ENCODE measurements at places on chromosomes 5 and 9.
A peak's percentile ranks its signal among the peaks of the same experiment; 100 is the strongest.

DNA sequence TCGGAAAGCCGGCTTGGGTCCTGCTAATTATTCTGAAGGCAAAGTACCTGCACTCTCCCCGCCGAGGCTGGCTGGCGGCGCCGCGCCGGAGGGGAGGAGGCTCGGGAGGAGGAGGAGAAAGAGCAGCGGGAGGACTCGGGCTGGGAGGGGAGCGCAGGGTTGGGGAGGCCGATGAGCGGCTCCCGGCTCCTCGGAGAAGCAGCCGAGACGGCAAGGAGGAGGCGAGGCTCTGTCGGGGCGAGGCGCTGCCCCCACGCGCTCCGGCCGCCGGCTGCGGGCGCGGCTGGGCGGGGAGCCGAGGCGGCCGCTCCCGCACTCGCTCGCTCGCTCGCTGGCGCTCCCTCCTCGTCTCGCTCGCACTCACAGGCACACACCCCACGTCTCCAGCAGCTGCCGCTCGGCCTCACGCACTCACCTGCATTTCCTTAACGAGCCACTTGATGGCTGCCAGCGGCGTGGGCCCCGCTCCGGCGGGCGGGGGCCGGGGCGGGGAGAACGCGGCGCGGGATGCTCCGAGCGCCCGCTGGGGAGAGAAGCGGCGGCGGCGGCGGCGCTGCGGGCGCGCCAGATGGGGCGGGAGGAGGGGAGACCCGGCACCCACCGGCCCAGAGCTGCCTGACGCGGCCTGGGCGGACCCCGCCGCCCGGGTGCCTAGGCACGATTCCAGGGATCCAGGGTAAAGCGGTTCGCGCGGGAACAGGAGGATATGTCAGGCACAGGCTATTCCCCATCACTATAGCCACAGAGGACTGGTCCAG is at the start of gene PTPRD:
Gene PTPRD (minus strand): TSS at position 362 of the 758 bp plus-strand sequence.
- DNase-seq, result peak; percentile 21

DNA sequence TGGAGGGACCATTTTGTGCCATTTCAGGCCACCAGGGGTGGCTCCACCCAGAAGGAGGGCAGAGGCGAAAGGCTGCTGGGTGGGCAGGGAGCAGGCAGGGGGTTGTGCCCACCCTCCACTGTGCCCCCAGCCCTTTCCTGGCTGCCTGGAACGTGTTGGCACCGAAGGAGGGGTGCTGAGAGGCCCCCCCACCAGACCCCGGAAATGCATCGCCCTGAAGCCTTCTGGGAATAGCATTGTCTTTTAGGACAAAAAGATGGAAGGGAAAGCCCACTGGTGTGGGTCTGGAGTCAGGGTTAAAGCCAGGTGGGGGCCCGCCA is 5.1 kb downstream of the NOXA1 start:
- no peak for DNase-seq

- no peak for DNase-seq
These were observed 78.5 kb downstream of the KIF4B start for GRCh38 chr5:155091768-155092717.

GRCh38 chr9:134909511-134910481 is 7.9 kb downstream of the FCN1 start:
- DNase-seq, result no peak

GRCh38 chr5:126469536-126470316 is 46.5 kb downstream of the GRAMD2B start:
- no peak for DNase-seq

GRCh38 chr5:96481009-96481786 is 48.1 kb upstream of the PCSK1 start:
- no peak for DNase-seq

DNA sequence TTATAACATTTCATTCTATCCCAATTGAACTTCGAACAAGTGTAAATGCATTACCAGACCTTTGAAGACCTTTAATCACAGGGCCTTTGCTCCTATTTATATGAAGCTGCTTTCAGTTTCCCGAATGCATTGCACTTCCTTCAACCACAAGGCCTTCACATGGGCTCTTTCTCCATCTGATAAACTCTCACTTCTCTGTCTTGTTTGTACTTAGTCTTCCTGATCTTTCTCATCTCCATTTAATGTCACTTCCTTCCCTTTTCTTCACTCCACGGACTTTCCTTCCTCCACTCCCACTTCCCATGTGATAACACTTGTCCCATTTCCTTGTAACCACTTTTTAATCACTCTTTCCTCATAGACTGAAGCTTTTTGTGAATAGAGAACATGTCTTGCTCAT is 74.3 kb upstream of the TNC start:
- no peak for DNase-seq

DNA sequence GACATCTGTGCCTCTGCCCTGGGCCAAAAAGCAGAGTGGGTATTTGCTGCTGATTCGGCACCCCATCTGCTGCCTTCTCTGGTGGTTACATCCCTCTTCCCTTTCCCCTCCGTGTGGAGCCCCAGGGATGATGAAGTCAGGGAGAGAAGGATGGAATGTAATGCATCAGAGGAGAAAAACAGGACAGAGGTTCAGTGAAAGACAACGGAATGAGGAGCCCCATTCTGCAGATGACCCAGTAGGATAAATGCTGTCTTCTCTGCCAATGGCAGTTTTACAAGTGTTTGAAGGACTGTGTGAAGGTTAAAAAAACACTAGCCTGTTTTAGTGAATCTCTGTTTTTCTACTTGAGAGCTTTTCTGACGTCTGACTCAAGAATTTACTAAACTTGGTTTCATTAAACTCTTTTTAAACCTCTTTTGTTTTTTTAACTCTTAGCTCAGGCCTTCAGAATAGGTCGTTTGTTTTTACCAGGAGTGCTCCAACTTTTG is 86.3 kb downstream of the NLN start:
- no peak for DNase-seq

DNA sequence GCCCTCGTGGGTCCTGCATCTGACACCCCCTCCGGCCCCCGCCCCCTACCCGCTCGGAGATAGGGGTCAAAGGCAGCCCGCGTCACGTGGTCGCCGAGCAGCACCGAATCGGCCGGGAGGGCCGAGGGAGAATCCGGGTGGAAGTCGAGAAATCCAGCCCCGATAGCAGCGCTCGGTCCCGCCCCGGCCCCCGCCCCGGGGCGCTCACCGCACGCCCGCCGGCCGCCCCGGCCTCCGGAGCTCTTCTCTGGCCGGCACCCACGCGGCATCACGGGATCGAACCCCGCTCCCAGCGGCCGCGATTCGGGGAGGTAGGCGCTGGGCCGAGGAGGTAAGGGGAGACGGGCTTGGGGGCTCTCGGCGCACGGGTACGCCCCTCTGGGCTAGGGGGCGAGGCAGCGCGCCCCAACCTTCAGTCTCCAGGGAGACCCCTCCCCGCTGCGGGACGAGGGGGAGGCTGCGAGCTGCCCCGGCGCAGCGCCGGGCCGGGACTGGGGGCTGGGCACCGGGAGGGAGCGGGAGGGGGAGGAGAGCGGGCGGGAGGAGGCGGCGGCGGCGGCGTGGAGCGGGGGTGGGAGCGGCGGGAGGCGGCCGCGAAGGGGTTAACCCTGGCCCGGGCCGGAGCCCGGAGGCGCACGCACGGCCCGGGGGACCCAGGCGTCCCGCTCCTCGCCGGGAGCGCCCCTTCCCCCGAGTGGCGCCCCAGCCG is 22.1 kb upstream of the NDST1 start:
- peak; percentile 18 for DNase-seq

- DNase-seq, result no peak
These were observed 432.9 kb upstream of the BRINP1 start for GRCh38 chr9:119802133-119802532.

- no peak for DNase-seq
These were observed 30.0 kb downstream of the INSYN2B start for GRCh38 chr5:169950333-169950732.

- no peak for DNase-seq
These were observed 21.5 kb downstream of the PDGFRB start for GRCh38 chr5:150134198-150134588.

GRCh38 chr9:105832096-105832710 is 137.9 kb downstream of the TMEM38B start:
- no peak for DNase-seq

GRCh38 chr5:8943301-8943700 is 602.6 kb downstream of the SEMA5A start:
- DNase-seq, result no peak

- no peak for DNase-seq
These were observed 4.1 kb upstream of the TLE4 start for GRCh38 chr9:79567671-79568098.

- no peak for DNase-seq
These were observed 110.2 kb upstream of the EGFLAM start for GRCh38 chr5:38148021-38148625.

GRCh38 chr9:89522261-89522958 is 24.5 kb upstream of the SEMA4D start:
- DNase-seq, result peak; percentile 88

DNA sequence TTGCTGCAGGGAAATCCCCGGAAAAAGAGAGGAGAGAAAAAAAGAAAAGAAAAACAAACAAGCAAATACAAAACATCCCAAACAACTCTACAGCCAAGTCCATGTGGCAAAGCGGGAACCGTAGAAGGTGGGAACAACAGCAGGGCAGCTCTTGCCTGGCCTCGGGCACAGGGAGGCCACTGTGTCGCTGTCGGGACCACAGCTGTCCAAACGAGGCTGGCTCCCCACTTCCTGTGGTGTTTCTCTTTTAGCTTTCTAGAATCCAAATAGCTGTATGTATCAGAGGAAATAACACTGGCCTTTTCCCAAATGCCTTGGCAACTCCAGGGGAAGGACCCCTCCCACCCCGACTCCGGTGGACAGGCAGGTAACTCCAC is 41.6 kb upstream of the EQTN start:
- no peak for DNase-seq

- peak; percentile 59 for DNase-seq
These were observed 5.7 kb downstream of the RAPGEF1 start for GRCh38 chr9:131734165-131734610.

GRCh38 chr5:17832949-17833745 is 198.9 kb downstream of the TAF11L14 start:
- no peak for DNase-seq

DNA sequence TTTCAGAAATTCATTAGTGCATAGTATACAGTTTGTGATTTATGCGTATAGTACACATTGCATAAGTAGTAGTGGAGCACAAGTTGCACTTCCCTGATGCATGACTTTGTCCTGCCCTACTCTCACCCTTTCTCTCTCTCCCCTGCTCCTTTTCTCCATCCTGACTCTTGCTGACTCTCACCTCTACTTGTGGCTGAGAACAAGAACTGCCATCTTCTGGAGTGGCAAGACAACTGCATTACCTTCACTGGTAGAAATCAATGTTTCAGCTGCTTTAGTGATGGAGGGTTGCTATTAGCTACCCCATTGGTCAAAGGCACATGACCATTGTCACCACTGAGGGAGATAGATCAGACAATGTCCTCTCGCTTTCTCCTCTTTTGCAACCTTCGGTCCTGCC is 26.9 kb downstream of the SPEF2 start:
- no peak for DNase-seq

DNA sequence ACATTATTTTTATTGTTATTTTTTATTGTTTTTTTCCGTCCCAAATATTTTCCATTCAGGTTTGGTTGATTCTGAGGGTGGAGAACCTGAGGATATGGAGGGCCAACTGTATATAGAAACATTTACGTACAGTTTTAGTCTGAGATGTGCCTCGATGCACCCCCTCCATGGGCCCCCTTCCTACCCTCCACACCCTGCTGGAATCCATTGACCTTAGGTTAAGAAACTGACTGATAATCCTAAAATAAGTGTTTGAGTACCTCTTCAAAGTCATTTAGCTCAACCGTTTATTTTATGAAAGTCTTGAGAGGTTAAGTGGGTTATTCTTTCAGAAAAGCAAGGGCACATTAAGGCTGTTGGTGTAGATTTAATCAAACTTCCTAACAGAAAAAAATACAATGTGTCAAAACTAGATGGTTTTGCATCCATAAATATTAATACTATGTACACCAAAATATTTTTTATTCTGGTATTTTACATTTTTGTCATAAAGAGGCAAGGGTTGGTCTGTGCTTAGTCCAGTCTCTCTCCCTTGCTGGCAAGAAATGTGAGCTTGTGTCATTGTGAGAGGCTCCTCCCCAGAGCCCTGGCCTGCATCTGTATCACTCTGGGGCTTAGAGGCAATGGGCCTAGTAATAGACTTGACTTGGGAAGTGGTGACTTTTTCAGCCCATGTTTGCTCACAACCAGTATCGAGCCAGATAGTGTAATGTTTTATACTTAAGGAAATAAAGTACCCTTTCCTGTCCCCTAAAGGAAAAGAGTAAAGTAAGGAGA is 15.7 kb downstream of the MTRR start:
- DNase-seq, result no peak

- DNase-seq, result no peak
These were observed 141.8 kb downstream of the DOCK2 start for GRCh38 chr5:169778622-169779596.

- peak; percentile 49 for DNase-seq
These were observed 7.6 kb downstream of the PTGER4 start for GRCh38 chr5:40687321-40687720.

DNA sequence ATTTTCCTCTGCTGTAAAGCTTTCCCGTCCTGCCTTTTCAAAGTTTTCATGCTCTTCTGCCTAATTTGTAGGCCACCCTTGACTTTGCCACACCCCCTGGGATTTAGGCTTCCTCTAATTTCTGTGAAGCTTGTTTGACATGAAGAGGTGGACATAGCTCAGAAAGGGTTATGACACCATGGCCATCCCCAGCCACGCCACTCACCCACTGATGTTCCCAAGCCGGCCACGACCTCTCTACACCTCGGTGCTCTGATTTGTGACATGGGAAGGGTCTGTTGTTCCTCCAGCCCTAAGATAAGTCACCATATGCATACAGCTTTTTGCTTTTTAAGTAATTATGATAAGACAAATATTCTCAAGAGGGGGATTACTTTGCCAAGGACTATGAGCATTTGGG is 139.5 kb downstream of the BARX1 start:
- DNase-seq, result no peak

GRCh38 chr5:173103411-173103810 is 40.9 kb upstream of the BNIP1 start:
- no peak for DNase-seq

DNA sequence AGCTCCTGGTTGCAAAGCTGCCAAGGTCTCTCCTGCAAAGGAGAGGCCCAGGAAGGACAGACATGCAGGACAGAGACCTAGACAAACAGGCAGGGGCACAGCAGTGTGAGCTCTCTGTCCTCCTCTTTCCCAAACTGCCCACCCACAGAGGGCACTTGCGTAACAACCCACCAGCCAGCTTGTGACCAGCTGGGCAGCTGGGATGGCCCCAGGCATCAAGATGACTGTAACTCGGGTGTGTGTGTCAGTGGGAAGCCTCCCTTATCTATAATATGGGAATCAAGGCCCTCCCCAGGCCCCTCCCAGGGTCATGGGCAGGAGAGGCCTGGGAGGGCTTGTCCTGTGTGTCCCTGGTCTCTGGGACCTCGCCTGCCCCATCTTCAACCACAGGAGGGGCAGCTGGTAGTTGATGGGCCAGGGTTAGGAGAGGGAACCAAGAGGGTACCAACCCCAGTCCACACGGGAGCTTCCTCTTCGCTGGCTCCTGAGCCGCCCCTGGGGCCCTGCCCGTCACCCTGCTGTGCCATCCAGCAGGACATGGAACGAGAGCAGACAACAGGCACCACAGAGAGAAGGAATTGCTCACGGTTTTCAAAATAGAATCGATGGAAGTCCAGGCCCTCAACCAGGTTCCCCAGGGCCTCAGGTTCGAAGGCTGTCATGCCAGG is 37.9 kb downstream of the SLC6A7 start:
- no peak for DNase-seq
